ENCODE measurements at places on chromosomes 16 and 17.

DNA sequence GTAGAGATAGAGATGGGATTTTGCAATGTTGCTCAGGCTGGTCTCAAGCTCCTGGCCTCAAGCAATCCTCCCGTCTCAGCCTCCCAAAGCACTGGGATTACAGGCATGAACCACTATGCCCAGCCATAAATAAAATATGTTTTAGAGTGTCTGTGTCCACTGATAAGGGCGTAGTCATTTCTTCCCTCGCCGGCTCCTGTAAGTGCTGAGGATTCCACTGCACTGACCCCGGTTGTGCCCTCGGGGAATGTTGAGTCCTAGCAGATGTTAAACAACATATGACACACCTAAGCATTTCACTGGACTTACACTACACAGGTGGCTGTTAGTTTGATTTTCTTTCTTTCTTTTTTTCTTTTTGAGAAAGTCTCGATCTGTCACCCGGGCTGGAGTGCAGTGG is 5.6 kb upstream of the SHMT1 start:
- DNase-seq = no peak

GRCh38 chr17:51500454-51500853 is 240.1 kb downstream of the UTP18 start:
- no peak for DNase-seq

GRCh38 chr16:58628845-58629732 is 537 bp downstream of the CNOT1 start:
- DNase-seq = peak; percentile 78

GRCh38 chr17:78607038-78607437 is 29.8 kb upstream of the DNAH17 start:
- no peak for DNase-seq

DNA sequence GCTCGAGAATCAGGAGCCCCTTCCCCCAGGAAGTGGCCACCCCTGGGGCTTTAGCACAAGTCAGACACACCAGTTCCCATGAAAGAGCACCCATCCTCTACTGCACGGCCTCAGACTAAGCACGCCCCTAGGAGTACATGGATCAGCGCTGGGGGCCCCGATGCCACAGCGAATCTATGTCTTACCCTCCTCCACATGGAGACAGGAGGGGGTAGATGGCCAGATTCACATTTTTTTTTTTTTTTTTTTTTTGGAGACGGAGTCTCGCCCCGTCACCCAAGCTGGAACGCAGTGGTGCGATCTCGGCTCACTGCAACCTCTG is 3.2 kb upstream of the EXOSC6 start:
- DNase-seq = no peak

DNA sequence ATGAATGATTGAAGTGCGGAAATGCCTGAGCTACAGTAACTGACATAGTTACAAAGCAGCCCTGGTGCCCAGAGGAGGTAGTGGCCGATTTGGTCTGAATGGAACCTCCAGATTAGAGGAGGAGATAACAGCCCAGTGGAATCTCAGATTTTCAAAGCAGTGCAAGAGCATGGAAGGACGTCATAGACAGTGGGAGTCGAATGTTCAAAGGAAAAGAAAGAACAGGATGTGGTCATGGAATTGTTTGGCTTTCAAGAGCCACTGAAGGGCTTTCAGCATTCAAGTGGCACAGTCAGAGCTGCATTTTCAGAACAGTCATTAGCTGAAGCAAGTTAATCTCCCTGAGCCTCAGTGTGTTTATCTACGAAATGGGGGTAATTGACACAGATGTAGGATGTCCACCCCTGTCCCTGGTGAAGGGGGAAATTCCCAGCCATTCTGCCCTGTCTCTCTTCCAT is 104.6 kb upstream of the CACNG3 start:
- DNase-seq = no peak

DNA sequence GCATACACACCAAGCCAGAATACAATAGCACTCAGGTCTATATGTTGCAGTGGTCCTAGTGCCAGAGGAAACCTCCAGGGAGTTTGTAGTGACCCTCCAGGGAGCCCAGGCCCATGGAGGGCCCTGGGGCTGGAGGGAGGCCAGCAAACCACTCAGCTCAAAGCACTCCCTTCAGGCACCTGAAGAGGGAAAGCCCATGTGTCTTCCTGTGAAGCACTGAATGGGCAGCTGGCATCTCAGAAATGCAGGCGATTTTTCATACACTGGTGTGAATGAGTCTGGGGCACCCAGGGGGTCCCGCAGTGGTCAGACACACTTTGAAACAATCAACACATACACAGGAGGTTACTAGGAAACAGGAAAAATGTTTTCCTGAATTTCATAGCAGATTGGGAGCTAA is 12.8 kb downstream of the TBC1D26 start:
- no peak for DNase-seq

DNA sequence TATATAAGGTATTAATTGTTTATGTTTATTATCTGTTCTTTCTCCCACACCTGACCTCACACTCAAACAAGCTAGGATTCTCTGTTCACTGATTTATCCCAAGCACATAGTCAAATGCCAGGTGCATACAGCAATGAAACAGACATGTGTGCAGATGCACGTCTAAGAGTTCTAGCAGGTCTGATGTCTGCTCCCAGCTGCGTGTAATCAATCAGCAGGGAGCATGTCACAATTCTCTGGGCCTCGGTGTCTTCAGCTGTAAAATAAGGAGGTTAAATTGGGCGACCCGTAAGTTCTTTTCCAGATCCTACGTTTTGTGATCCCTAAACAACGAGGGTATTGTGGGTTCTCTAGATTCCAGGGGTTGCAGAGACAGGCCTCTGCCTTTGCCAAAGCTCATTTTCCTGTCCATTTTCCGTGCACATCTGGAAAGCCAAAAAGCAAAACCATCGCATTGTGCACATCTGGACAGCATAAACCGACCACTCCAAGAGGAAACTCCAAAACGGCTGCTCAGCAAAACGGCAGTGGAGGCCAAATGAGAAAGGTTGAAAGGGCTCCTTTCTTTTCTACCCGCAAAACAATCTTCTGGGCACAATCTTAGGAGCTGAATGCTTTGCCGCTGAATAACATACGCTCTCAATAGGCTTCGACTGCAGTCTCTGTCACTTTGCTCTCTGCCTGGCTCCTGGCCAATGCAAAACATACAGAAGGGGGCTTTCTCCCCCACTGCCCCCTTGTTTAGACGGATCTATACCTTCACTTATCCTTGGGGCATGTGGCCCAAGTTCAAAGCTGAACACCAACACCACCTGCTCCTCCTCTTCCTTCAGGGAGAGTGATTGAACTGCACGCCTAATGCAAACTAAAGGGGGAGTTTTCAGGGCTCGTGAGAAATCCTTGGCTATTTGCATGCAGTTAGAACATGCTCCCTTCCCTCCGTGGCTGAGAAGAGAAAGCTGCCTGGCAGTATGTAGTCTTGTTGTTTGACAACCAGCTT is 426.3 kb downstream of the SLC39A11 start:
- DNase-seq = no peak

- DNase-seq = no peak
Measured at GRCh38 chr16:47876511-47876910, 279.3 kb downstream of the ABCC12 start.

DNA sequence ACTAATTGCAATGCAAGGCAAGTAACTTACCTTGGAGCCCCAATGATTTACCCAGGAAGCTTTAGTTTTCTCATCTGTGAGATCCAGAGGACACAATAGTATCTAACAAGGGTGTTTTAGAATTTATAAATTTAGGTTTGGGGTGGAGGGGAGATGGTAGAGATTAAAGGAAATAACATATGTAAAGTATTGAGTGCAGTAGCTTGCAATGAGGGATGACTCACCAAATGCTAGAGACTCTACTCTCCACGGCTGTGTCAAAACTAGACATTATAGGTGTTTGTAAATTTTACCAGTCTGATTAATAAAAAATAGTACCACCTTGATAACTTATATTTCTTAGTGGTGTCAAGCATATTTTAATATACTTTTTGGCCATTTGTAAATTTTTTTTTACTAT is 3.7 kb upstream of the ABCA9 start:
- no peak for DNase-seq

GRCh38 chr17:41012326-41013120 is 3.6 kb upstream of the KRTAP3-1 start:
- DNase-seq = no peak

GRCh38 chr16:59144841-59145240 is 410.7 kb upstream of the GOT2 start:
- no peak for DNase-seq

- no peak for DNase-seq
Measured at GRCh38 chr17:37458805-37459204, 30.9 kb upstream of the DUSP14 start.
